ENCODE measurements at places on chromosomes 3 and 15.

GRCh38 chr3:63847718-63848450 is 15.7 kb downstream of the THOC7 start:
- no peak for DNase-seq

DNA sequence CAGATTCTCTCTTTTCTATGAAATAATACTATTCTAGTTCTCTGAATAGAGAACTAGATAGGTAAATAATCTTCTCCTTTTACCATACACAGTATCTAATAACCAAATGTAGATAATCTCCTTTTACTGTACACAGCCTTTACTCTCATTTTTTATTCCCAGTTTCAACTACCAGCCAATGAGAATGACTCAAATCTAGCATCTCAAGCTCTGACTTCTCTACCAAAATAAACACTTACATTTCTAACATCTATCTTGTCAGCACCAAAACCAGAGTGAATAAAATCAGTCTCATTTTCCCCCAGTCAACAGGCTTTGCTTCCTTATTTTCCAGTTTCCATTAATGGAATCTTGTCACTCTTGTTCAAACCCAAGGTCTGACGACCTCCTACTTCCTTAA is 36.9 kb downstream of the LRRFIP2 start:
- DNase-seq: no peak

- no peak for DNase-seq
Measured at GRCh38 chr3:144127700-144128099, 156.1 kb downstream of the DIPK2A start.

DNA sequence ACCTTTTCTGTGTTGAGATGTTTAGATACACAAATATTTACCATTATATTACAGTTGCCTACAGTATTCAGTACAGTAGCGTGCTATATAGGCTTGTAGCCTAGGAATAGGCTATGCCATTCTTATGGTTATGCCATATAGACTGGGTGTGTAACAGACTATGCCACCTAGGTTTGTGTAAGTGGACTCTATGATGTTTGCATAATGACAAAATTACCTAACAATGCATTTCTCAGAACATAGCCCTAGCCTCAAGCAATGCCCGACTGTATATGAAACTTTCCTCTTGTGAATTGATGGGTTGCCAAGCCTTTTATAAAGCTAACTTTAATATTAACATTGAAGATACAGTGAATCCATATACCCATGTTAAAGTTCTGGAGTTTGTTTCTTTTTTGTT is 10.3 kb upstream of the PHLDB2 start:
- DNase-seq: no peak

- DNase-seq: no peak
Measured at GRCh38 chr3:44999782-45000181, 23.7 kb downstream of the EXOSC7 start.

DNA sequence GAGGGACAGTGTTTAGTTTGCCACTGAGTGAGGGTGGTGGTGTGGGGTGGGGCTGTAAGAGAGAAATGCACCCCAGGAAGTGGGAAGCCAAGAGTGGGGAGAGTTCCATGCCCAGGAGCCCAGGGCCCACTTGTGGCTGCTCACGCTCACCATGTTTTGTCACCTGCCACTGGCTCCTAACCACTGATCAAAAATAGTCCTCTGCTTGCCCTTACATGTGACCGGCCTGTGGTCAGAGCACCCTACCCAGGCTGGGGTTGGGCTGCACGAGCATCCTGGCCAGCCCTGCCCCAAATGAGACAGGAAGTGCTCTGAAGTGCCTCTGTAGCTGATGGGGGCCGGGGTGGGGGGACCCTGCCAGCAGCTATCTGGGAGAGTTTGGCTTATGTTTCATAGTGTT is 216.3 kb downstream of the RPLP1 start:
- peak; percentile 61 for DNase-seq

DNA sequence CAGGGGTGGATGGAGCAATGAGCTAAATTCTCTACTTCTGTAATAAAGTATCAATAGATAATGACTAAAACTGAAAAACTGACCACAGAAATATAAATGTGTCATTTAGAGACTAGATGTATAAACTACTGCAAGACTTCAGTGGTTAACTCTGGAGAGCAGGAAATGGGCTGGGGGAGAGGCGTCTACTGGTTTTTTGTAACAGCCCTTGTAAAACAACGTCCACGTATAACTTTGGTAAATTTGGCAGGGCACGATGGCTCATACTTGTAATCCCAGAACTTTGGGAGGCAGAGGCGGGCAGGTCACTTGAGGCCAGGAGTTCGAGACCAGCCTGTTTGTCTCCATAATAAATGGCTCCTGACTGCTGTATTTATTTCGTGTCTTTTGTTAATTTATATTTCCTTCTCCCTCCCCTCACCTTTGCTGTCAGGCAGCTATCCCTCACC is 12.5 kb downstream of the RAB27A start:
- DNase-seq: peak; percentile 79

DNA sequence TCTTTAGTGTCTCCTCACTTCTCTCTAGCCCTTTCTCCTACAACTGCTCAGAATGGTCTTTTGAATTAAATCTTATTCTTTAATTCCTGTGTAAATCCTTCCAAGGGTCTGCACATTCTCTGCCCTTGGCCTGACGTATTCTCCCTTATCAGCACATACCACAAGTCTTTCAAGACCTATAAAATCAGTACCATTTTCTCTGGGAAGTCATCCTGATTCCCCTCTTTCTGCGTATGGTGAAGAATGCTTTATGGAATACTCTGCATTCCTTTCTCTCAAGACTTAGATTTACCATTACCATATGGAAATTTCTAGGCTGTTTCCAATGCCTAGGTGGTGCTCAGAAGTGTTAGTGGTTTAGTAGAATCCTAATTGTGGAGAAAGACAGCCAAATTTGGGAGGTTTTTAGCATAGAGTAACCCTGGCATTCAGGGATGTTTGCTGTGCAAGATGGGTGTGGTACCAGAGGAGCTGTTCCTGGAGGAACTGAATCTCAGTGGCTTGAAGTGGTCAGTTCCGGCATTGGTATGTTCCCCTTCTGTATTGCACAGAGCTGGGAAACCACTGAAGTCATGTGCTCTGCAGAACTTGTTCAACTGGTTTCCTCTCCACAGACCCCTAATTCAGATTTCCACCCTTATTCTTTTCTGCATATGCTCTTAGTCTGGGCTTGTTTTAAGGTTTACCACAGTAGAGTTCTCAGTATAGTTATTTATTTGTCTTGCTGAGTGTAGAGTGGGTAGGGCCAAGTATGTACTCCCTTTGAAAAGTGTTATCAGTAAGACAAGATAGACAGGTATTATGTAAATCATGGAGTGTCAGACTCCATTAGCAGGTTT is 24.5 kb downstream of the IQGAP1 start:
- DNase-seq: peak; percentile 39

- DNase-seq: no peak
Measured at GRCh38 chr3:42844815-42845214, 30.9 kb downstream of the CYP8B1 start.

GRCh38 chr15:29208836-29209235 is 60.8 kb downstream of the NSMCE3 start:
- DNase-seq: no peak

DNA sequence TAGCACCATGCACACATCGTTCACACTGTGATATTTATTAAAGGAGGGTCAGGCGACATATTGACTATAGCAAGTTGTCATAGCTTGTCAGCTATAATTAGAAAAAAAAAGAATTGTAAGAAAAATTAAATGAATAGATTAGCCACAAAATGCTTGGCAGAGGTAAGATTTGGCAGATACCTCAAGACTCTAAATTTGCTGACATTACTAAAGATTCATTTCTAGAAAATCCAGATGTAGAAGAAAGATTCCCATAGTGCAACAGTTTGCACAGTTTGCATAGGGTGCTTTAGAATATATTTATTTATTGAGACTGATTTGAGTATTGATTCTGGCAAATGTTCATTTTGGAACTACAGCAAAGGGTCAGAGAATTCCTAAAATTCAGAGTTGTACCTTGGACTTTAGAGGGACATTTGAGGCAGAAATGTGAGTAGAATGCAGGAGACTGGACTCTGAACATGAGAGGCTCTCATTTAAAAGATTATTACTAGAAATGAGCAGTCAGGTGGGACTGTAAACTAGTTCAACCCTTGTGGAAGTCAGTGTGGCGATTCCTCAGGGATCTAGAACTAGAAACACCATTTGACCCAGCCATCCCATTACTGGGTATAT is 102.0 kb upstream of the BHLHE40 start:
- DNase-seq: no peak

DNA sequence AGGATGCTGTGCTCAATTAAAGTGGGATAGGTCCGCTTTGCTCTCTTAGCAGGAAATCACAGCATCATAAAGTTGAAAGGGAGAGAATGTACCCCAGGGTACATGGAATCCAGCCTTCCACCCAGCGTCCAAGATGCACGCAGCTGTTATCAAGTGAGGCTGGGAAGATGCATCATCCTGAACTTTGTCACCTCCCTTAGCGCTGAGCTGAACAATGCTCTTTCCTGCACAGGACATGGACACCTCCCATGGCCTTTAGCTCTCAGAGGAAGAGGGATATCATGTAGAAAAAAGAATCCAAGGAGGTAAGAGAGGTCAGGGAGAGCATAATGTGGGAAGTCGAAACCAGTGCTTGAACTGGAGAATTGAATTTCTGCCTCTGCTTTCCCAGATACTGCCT is 192.8 kb downstream of the FEZF2 start:
- no peak for DNase-seq

DNA sequence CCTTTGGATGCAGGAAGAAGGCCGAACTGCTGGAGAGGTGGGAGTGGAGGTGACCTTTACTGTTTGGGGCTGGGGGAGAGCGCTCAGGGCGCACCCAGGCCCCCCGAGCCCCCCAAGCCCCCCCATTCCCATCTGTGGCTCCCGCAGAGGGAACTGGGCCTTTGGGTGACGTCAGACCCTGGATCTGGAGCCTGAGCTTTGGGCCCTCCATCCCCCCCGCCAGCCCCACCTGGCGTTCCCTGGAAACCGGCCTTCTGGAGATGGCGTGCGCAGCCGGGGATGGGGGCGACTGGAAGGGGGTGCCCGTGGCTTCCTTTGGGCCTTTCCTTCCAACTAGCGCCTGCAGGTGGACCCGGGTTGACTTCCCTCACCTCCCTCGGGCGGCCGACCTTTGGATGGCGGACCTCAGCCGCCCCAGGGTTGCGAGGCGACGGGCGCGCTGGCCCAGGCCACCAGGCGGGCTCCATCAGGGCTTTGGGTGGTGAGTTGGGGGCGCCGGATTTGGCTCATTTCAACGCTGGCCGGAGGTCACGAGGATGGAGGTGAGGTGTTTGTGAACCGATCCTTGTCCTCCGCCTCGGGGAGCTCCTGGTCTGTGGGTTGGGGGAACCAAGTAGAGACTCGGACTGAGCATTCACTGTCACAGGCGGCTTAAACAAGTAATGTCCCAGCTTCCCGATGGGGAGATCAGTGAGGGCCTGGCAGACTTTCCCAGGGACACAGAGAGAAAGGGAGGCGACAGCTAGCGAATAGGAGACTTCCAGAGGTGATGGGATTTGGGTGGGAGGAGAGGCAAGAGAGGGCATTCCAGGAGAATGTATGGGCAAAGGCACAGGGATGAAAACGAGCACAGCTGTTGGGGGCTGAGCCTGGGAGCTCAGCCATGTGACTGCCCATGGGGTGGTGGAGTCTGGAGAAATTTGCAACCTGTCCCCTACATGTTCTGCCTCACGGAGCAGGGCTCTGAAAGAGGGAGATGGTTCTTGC is 709 bp downstream of the SCAMP5 start:
- no peak for DNase-seq

DNA sequence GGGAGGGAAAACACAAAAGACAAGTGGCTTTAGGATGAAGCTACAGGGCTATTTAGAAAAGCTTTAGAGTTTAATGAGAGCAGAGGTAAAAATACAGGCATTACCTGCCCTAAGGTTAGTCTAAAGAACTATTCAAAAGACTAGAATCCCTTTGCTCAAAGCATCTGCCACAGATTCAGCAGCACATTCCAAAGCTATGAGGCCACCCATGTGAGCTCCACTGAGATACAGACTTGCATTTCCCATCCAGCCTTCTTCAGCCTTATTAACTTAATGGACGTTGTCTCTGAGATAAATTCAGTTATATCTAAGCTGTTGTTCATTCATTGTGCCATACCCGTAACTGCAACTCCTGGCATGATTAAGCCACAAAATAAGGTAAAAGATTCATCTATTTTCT is 25.4 kb downstream of the CXCR6 start:
- no peak for DNase-seq

DNA sequence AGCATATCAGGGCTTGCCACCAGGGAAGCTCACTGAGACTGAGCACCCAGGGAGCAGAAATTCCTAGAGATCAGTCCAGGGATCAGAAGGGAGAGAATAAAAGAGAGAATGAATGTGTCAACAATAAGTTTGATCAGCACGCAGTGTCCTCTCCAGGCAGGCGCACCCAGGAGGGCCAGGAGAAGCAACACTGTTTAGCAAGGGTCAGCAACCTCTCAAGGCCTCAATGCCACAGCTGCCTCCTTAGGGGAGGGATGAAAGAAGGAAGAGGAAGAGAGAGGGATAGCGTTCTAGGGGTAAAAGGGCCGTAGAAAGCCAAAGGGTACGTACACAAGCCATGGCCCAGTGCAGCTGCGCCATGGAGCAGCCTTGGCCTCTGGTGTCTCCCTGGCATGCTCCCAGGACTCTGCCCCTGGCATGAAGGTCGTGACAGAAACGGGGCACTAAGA is 399.8 kb downstream of the SHQ1 start:
- no peak for DNase-seq

All from CD4-positive, alpha-beta T cell treated with Interleukin-17A for 1 hour (primary cell).